ENCODE measurements at places on chromosomes 7 and 10.

- no peak for DNase-seq
Observed at GRCh38 chr10:73732426-73732825, 11.7 kb upstream of the SEC24C start.

GRCh38 chr7:117169907-117170306 lies 153.0 kb downstream of the WNT2 start:
- no peak for DNase-seq

DNA sequence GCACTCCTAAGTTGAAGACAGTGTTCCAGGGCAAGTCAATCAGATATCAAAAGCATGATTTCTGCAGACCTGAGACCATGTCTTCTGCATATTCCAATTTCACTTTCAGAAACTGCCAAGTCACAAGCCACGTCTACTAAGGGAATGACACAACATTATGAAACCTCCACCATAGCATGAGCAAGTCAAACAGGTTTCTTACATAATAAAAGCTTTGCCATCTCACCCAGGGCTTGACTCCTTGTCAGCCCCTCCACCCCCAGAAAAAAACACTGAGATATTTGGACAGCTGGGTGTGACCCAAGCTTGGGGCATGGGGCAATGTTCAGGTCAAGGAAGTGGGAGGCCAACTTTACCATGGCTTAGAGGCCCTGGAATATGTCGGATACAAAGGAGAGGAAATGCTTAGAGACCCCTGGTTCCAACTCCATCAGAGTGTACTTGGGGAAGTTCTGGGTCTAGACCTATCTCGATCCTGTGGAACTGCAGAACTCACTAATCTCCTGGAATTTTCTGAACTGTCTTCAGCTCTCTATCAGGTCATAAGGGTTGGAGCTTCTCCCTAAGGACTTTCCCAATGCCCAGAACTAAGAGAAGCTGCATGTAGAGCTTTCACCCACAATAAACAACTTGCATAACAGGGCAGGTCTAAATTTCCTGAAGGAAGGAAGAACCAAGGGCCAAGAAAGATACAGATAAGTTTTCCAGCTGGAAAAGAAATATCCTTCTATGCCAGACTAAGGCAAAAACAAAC lies 80.6 kb upstream of the NAMPT start:
- DNase-seq: no peak

DNA sequence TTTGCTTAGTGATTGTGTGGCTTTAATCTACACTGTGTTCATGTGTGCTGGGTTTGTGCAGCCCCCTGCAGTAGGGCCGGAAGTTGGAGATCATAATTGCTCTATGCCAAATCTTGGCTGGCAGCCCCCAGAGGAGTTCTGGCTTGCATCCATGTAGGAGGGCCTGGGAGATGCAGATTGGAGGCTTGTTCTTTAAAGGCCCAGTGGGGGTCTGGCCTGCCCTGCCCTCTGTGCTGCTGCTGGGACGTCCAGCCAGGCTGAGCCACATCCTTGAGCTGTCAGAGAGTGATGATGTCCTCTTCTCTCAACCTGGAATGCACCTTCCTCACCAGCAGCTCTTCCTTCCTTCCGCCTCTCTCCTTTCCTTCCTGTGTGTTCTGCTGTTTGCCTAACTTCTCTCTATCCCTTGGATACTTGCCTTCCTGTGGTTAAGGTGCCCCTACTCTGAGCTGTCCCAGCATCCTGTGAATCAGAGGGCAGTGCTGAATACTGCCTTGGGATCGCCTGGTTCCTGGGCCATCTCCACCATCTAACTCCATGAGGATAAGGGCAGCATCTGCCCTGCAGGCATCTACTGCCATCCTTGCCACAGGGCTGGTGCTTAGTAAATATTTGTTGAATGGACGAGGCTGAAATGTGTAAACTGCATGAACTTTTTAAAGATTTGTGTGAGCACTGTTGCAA lies 30.2 kb downstream of the DOCK1 start:
- DNase-seq: no peak

GRCh38 chr7:126689037-126689436 lies 563.7 kb downstream of the GRM8 start:
- DNase-seq: peak; percentile 25

GRCh38 chr10:114541081-114541796 lies 116.8 kb downstream of the ABLIM1 start:
- DNase-seq: no peak

- no peak for DNase-seq
Observed at GRCh38 chr10:132102717-132103110, 37.0 kb downstream of the JAKMIP3 start.

- no peak for DNase-seq
Observed at GRCh38 chr10:102635377-102635776, 8.9 kb upstream of the TRIM8 start.

DNA sequence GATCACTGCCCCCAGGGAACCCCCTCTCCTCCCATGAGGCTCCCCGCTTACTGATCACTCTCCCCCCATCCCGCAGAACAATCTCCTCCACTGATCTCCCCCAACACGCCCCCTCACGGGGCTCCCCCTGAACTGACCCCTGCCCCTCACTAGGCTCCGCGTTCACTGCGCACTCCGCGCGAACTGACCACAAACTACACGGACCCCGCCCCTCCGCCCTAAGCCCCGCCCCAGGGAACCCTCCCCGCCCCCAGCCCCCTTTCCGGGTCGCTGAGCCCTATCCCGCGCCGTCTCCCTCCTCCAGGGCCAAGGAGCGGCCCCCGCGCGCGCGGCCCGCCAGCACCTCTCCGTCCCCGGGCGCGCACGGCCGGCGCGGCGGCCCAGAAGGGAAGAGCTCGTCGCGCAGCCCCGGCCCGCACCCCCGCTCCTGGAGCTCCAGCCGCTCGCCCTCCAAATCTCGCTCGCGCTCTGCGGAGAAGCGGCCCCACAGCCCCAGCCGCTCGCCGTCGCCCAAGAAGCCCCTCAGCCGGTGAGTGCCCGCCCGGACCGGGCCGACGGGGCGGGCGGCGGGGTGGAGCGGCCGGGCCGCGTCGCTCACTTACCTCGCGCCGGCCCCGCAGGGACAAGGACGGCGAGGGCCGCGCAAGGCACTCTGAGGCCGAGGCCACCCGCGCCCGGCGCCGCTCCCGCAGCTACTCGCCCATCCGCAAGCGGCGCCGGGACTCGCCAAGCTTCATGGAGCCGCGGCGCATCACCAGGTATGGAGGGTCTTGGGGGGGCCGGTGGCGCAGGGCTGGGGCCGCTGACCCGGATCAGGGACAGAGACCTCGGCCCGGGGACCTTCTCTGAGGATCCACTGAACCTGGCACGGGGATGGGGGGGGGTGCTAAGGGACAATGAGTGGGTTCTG lies 19.9 kb upstream of the HSPB1 start:
- DNase-seq: no peak

DNA sequence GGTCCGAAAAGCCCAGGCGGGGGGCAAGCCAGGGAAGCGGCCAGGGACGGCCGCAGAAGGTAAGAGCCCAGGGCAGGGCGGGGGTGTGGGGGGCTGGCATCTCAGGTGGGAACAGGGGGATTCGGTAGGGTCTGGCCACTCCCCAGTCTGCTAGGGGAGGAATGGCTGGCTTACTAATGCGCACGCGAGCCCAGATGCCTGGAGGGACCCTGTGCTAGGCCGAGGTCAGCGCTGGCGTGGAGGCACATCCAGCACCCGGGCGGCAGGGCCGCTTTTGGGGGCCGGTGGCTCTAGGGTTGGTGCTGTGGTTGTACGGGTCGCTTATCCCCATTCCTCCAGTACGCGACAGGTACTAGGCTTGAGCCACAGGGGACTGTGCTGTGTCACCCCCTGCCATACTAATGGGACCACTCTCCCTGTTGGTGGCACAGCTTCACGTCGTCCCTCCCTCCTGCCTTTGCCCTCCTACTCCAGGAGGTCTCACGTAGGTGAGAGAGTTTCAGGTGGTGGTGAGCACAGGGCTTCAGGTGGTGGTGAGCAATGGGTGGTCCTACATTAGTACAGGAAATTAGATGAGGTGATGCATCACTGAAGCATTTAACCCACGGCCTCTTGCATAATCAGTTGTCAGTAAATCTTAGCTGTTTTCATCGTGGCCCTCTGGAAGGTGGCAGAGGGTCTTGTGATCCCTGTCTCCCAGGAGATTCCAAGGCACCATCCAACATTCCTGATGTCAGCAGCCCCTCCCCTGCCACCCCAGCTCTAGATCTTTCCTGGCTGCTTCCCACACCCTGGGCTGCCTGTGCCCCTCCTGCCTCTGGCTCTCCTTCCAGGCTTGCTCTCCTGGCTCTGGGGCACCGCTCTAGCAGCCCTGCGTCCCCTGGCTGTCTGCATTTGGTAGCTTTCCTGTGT lies 971 bp downstream of the AEBP1 start:
- DNase-seq: peak; percentile 41

DNA sequence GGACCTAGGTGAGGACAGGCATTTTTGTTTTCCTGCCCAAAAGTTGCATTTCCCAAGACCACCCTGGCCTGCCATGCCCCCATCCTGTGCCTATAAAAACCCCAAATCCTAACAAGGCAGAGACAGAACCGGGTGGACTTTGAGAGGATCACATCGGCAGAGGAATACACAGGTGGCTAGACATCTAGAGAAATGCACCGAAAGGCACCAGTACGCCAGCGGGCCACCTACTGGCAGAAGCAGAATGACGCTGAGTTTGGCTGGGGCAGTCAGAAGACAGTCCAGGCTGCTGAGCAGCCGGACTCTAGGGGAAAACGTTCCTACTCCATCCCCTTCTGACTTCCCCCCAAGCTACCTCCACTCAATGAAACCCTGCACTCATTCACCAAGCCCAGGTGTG lies 2.8 kb downstream of the AKR1C4 start:
- no peak for DNase-seq

GRCh38 chr7:137728426-137728825 lies 118.3 kb downstream of the DGKI start:
- DNase-seq: no peak

DNA sequence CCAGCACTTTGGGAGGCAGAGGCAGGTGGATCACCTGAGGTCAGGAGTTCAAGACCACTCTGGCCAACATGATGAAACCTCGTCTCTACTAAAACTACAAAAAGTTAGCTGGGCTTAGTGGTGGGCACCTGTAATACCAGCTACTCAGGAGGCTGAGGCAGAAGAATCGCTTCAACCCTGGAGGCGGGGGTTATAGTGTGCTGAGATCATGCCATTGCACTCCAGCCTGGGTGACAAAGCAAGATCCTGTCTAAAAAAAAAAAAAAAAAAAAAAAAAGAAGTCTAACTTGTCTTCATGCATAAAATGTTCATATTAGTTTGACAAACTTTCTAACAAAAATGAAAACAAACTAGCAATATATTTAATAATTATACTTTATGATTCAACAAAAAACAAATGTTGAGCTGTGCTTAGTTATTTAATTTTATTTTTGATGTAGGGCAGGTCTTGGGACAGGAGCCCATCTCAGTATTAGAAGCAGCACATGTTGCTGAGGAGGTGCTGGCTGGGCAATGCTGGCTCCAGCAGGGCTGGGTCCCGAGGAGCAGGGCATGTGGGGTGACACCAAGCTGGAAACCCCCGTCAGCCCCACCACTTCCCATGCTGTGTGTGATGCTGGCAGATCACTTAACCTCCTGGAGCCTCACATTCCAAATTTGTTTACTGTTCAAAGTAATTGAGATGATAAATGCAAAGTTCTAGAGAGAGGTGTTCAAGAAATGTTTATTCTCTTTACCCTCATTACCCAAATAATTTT lies 335.3 kb upstream of the KLF6 start:
- DNase-seq: no peak

DNA sequence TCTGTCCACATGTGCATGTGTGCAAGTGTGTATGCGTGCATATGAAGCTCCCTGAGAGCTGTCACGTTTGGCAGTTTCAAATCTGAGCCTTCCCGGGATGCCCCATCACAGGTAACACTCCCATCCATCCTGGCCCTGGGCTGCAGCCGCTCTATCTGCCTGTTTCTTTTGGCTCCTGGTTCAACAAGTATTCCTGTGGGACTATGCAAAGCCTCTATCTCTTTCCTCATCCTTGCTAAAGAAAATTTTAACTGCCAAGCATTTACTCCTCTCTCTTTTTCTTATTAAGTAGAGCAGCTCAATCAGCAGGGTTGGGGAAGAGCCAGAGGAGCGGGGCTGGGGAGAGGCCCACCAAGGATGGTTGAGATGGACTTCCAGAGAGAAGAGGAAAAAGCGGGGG lies 24.4 kb upstream of the PDCD4 start:
- DNase-seq: no peak

DNA sequence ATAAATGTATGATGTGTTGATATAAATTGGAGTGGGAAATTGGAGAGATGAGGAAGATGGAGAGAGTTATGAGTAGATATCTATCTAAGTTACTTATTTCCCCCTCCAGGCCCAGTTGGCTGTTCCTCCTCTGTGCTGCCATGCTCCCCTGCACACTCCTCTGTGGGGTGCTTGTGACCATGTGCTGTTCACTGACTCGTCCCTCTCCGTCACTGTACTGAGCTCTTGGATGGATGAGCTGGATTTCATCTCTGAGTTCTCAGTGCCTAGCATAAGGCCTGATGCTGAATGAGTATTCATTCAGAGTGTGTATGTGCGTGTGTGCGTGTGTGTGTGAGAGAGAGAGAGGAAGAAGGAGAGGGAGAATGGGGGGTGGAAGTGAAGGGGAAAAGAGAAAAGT lies 14.5 kb downstream of the OR9A2 start:
- no peak for DNase-seq

DNA sequence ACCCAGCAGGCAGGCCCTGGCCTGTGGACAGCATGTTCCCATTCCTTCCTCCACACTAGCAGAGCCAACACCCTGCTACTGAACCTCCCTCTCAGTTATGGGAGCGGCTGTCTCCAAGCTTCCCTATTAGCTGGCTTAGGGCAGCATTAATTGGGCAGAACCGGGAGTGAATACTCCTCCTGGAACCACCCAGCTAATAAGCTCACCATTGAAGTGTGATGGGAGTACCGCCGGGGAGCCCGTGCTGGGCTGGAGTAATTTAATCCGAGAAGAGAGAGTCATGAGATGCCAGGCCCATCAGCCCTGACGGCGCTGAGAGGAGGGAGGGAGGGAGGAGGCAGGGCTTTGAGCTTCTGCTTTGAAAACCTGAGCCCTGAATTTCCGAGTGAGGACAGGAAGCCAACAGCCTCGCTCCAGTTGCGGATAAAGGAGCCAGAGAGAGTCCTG lies 31.8 kb upstream of the ELFN1 start:
- DNase-seq: no peak

DNA sequence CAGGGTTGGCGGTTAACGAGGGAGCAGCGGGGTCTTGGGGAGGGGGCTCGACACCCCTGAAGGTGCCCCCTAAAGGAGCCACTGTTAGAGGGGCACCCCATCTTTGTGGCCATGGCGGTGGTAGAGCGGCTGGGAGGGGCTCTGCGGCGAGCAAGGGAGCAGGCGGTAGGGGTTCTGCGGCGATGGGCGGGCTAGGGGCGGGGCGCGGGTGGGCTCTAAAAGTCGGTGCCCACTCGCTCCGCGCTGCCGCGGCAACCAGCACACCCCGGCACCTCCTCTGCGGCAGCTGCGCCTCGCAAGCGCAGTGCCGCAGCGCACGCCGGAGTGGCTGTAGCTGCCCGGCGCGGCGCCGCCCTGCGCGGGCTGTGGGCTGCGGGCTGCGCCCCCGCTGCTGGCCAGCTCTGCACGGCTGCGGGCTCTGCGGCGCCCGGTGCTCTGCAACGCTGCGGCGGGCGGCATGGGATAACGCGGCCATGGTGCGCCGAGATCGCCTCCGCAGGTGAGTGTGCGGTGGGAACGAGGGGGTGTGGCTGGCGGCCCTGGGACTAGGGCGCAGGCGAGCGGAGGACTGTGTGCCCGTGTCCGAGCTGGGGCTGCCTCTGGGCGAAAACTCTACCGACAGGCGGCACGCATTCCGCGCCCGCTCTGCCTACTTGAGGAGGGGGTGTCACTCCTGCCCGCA lies at the start of gene MEST:
TSS of gene MEST (plus strand) at position 245 of the 682 bp plus-strand sequence. CDS start at position 474, 229 bp downstream.
- no peak for DNase-seq

- DNase-seq: peak; percentile 87
Observed at GRCh38 chr10:3774814-3775695, 10.0 kb downstream of the KLF6 start.

Measured in skeletal muscle cell (primary cell).